ENCODE measurements at places on chromosomes 13 and 19. TPM values are rescaled to one million over a fixed set of nuclear protein-coding genes. Genes with fewer than 3 reads are reported as not detected.

DNA sequence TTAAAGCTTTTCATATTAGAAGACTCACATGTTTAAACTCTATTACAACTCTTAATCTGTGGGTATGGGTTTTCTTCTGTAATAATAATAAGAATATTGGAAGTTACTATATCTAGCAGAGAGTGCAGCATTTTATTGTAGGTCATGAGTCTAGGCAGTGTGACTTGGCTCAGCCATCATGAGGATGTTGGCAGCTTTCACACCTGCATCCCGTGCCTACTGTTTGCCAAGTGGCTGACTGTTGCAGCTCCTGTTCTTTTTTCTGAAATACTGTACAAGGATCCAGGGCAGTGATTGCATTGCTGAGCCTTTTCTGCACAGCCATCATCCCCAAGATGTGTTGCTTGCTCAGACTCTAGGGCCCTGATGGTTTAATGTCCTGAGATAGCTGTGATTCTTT is 47.4 kb downstream of the MTUS2 start:
- DNase-seq: no peak

- DNase-seq: no peak
Observed at GRCh38 chr13:59504407-59504806, 659.3 kb downstream of the DIAPH3 start.

Gene PSMD8
- 306 TPM for total RNA-seq

DNA sequence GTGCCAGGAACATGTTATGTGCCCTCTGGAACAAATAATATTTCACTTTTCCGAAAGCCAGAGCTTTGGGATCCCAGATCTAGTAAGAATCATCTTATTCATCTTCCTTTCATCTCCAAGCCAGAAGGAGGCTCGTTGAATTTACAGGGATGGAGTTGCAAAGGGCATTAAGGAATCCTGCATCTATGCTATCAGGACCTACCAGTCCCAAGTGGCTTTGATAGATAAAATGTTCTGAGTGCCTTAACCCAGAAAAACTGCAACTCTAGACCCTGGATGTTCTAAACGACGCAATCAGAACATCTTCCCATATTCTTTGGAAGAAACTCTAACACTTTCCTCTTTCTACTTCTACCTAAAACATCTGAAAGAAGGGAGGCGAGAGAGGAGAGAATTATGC is 9.2 kb upstream of the EDDM13 start:
- DNase-seq: no peak

DNA sequence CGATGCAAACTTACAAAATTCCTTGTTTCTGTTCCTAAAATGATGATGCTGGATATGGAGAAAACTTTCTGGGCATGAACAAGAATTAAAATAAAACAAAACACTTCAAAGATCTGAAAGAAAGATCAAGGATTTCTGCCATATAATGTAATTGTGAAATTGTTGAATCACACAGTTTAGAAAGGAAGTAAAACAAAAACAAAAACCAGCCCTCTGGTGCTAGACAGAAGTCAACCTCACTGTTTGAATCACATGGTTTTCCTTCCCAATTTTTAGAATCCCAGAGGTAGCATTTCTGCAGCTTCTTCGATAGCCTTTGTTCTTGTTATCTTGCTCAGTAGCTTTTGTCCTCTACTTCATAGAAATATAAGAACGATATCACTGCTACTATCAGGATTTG is 118.2 kb upstream of the ARGLU1 start:
- DNase-seq: no peak

DNA sequence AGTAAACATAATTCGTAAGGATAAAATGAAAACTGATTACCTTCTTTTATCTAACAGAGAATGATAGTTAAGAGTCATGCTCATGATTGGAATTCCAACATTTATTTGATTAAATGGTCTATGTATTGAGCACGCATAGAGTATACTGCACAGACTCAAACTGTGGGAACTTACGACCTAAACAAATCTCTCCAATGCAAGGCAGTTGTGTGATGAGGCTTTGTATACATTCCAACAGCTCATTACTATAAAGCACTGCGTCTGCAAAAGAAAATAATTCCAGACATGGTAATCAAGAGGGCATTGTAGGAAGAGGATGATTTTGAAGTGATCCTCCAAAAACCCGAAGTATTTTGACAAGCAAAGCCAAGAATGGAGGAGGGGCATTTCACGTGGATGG is 169.5 kb downstream of the NUFIP1 start:
- no peak for DNase-seq

Gene C5AR2
- 0.42 TPM for total RNA-seq

- no peak for DNase-seq
Observed at GRCh38 chr19:6579450-6580178, 11.3 kb downstream of the CD70 start.

- peak; percentile 49 for DNase-seq
Observed at GRCh38 chr13:27919934-27920676, at the start of gene PDX1. TSS of gene PDX1 (plus strand) at chr13:27920000. CDS start at chr13:27920139, 139 bp downstream.

Gene CYP2F1
- not detected for total RNA-seq

Gene CERS1
- 0.42 TPM for total RNA-seq

- DNase-seq: no peak
Observed at GRCh38 chr13:71775966-71776365, 91.0 kb downstream of the DACH1 start.

Gene HSH2D
- 0.37 TPM for total RNA-seq

DNA sequence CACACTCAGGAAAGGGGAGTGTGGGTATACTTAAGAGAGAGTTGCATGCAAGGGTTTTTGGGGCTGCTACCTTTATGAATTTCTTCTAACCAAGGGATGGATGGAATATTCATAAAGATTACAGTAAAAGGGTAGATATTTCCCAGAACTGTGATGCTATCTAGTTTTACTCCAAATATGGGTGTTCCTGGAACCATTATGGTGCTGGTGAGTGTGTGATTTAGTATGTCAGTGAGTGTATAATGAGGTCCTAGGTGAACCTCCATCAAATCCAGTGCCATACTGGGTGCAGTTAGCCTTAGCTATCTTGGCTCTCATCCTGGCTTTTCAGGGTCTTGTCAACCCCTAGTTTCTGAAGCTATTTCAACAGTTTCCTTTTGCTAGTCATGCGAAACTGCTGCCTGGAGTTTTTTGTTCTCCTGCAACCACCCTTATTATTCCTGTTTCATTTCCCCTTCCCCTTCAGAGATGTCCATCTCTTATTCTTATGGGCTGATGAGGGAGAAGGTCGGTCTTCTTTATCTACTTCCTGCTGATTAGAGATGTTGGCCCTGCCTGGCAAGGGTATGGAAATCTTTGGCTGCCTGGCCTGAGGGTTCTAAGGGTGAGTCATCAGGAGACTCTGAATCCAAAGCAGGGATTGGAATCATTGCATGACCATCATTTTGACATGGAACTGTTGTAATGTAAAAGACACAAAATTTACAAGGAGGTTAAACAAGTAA is 202.3 kb downstream of the NBEA start:
- DNase-seq: no peak

GRCh38 chr19:50975766-50976165 is 6.4 kb upstream of the KLK6 start:
- DNase-seq: no peak

Gene CRB3
- total RNA-seq: not detected

DNA sequence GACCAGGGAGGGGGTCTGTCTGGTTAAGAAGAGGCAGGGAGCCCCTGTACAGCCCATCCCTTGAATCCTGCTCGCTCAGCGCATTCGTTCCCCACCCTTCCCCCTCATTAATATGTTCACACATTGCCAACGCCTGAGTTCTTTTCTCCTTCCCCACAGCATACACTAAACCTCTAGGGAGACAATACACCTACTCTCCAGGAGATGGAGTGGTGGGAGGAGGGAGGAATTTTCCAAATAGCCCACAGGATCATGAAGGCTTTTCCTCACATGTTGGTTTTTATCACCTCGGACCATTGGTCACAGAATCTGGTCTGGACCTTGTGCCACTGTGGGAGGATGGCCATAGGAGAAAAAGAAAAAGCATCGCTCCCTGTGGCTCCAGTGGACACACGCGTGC is 294.9 kb downstream of the SHISA2 start:
- DNase-seq: no peak

DNA sequence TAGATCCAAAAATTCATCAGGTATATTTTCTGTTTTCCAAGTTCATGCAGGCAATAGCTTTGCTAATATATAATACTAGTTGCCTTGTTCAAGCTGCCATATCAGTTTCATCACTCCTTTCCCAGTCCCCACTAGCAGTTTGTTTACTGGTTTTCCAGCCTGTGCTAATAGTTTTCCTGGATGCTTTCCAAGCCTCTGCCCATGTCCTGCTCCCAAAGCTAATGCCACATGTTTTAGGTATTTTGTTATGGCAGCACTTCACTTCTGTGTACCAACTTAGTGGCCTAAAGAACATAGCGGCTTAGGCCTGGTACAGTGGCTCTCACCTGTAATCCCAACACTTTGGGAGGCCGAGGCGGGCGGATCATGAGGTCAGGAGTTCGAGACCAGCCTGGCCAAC is 28.1 kb upstream of the ZNF527 start:
- no peak for DNase-seq

DNA sequence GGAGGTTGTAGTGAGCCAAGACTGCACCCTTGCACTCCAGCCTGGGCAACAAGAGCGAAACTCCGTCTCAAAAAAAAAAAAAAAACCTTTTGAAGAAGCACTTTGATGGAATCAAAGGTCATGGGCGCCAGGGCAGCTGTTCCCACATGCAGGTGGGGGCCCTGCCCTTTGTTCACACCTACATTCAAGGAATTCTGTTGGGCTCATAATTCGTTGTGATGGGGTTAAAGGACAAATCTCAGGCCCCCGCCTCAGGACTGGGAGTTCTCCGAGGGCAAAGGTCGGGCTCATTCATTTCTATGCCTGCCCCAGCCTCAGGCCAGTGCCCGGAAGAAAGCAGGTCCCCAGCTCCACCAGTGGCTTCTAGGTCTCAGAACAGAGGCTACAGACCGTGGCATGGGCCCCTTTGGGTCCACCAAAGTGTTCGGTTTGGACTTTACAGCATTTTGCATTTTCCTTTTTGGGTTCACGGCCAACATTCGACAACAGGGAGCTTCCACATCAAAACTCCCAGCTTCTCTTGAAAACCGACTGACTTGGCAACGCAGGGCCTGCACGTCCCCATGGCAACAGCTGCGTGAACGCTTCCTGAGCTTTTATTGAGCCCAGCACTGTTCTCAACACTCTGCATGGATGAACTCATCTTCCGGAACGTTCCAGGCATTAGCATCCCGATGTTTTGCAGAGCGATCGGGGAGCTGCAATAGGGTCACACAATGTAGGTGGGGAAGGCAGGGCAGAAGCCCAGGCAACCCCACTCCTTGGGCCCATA is 10.1 kb upstream of the GTF2F1 start:
- DNase-seq: peak; percentile 59

GRCh38 chr13:44274771-44275205 is 98.8 kb upstream of the SERP2 start:
- no peak for DNase-seq

- no peak for DNase-seq
Observed at GRCh38 chr13:46576762-46577161, 23.8 kb downstream of the LRCH1 start.

DNA sequence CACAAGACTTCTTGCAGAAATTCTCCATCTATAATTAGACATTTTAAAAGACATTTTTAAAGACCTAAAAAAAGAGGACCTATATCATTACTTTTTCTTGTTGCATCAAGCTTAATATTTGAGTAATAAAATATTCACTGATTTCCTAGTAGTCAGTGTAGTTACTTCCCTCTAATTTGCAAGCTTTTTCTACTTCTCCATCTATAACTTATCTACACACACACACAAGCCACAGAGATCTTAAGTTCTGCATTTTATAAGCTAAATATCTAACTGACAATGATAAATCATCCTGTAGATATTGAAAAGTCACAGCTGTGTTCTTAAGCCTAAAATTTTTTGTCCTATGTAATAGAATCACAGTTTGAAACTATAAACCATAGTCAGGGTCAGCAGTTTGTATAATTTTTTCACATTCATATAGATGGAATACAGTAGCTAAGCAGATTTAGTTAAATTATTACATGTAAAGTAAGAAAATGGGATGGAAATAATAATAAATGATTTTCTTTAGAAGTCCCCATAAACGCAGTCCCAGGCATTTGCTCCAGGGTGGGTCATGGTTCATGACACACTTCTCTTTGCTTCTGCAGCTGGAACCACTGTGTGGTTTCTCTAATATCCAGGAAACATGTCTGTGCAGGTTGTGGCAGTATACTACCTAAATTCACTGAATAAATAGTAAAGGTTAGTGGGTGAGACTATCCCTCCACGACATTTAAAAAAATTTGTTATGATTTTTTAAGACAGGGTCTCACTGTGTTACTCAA is 60.2 kb downstream of the ESD start:
- DNase-seq: no peak

DNA sequence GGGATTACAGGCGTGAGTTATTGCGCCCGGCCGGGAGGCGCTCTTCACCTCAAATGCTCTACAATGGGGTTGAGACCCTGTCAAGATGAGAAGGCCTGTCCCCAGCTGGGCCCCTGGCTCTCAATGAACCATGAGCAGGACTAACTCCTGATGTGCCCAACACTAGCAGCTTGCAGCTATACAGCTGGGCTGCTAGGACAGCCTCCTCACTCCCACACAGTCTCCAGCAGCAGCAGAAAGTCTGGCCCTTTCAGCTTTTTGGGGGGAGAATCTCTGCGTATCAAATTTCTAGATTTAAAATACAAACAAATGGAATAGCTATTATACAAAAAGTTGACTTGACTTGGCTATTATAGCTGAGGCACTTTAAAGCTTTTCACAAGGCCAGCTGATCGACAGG is 30.2 kb downstream of the TMTC4 start:
- DNase-seq: no peak

DNA sequence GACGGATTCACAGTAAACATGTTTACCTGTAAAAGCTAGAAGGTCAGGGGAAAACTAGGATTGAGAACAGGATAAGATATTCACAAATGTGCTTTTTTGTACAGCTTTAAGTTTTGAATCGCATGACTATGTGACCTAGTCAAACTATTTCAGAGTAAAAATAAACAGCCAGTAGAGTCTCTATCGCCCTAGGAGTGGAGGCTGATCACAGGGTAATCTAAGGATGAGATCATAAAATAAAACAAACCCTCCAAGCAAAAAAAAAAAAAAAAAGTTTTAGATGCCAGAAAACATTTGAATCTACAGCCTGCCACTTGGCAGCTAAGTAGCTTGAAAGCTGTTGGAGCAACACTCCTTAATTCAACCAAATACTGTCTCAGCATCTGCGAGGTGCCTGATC is 26.8 kb downstream of the ZNF350 start:
- DNase-seq: no peak

DNA sequence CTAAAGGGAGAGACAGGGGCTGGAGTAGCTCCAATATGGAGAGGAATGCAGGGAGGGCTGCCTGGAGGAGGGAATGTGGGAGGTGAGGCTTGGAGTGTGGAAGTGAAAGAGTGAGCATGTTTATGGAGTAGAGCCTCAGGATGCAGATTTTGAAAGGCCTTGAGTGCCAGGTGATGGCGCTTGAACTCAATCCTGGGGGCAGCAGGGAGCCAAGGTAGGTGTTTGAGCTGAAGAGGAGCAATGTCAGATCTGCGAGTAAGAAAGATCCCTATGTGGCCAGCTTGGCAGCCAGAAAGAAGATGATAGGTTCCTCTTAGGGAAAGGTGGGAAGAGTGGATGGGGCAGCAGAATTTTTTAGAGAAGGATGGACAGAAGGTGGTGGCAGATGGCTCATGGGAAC is 40.3 kb downstream of the CYP4F22 start:
- no peak for DNase-seq
